Kidney epithelial cell (primary cell): ENCODE measurements at places on chromosomes 5 and 9.

DNA sequence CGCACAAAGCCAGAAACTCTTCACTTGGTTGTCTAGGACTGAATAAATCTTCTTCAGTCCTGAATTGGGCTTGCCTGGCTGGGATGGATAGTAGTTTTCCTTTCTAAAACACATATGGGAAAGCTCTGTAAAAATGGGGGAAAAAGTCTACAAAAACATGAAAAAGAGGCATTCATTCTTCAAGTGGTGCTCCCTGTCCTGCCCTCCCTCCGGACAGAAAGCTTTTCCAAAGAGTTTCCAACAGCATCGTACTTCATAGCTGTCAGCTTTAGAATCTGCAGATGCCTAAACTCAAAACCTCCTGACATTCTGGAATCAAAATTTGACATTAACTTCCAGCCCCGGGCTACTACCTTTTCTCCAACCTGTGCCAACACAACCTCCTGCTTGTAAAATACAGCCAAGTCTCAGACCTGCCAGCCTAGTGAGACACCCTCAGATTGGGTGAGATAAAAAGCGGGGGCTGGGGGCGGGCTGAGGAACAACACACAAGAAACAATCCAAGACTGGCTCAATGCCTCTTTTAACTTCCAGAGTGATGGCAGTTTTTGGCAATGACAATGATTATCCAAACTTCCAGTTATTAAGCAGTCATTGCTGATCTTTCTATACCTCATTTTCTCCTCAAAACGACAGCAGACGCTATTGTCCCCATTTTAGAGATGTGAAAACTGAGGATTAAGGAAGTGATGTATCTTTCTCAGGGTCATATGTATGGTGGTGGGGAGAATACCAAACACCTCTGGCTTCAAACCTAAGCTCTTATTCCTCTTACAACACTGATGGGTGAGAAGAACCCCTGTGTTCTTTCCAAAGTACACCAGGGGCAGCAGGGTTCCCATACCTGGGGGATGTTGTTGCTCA, 1.3 kb downstream of the TNC start:
- no peak for DNase-seq

DNA sequence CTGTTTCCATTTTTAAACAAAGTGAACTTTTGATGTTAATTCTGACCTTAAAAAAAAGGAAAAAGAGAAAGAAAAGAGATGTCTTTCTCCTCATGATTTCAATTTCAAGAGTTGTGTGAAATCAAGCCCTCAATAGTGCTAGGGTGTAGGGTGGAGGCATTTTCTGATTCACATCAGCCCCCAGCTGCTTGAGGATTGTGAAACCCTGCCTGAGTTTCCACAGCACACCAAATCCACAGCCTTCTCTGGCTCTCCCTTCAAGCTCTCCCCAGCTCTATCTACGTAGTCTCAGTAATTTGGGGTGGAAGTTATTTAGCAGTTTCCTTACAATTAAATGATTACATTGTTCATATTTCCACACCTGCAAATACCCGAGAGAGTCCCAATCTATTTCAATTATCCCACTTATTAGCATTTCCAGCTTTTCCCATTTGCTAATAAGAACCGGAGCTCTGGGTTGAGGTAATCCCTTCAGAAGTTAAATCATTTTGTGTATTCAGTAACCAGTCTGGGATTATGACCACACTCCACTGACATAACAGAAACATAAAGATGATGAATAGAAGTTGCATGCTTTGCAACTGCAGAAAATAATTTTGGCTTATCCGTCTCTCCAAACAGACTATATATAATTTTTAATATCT, 54.9 kb downstream of the MTX3 start:
- DNase-seq, result no peak

DNA sequence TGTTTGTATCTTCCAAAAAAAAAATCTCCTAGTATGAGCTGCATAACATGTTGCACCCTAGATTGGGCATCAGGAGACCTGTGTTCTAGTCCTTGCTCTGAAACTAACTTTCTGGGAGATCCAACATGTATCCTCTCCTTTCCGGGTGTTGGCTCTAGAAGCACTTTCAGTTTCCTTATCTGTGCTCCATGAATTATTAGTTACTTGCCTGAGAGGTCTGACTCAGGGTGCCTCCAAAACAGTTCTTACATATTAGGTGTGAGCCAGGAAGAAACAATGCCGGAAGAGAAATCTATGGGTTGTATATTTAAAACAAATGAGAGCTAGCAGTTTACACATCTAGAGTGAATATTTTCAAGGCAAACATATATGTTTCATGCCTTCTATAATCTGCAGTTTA, 36.7 kb upstream of the SLC36A2 start:
- no peak for DNase-seq

- no peak for DNase-seq
These were observed 246.0 kb upstream of the KIF2A start for GRCh38 chr5:62059960-62060359.

GRCh38 chr5:143801252-143801939, 10.6 kb upstream of the HMHB1 start:
- DNase-seq, result no peak
